ENCODE measurements at places on chromosomes 7 and 10.

DNA sequence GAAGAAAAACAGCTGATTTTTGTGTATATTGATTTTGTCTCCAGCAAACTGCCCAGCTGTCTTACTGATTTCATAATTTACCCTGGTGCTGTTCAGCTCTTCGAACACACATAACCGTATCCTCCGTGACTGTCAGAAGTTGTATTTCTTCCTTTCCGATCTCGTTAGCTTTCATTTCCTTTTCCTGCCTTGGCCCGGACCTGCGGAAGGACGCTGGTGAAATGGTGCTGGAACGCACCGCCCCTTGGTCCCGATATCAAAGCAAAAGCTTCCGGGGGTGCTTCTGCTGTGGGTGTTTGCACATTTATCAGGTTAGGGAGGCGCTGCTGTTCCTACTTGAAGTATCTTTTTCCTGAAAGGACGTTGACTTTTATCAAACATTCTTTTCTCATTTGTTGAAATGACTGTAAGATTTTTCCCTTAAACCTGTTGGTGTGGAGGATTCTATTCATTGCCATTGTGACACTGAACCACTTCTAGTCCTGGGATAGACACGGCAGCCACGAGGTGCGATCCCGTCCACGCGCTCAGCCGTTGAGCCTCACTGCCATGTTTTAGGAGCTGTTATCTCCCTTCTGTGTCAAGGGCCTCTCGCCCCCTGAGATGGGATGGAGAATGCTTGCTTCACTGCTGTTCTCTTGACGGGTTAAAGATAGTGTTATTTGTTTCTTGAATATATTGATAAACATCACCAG, 72.6 kb downstream of the FOXL3 start:
- no peak for DNase-seq

GRCh38 chr10:112083472-112083871, 100.1 kb downstream of the GPAM start:
- no peak for DNase-seq

- DNase-seq: no peak
Measured at GRCh38 chr10:78410046-78410965, 376.6 kb downstream of the RPS24 start.

DNA sequence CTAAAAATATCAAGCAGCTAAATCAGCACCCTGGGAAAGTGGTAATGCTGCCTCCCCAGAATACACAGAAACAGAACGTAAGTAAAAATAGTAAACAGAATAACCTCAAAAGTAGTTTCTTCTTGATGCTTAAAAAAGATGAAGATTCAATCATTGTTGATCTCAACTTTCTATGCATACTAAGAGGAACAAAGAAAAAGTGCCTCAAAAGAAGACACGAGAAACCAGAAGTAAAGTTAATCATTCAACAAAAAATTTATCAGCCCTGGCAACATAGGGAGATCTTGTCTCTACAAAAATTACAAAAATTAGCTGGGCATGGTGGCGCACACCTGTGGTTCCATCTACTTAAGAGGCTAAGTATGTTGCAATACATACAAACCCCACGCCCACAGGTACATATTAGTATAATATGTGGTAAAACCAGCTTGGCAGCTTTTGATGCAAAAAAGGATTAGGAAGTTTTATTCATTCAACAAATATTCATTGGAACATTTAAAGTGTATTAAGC, 153.7 kb downstream of the NRBF2 start:
- no peak for DNase-seq

- no peak for DNase-seq
Measured at GRCh38 chr7:104412911-104413310, 84.5 kb downstream of the LHFPL3 start.

- DNase-seq: no peak
Measured at GRCh38 chr7:101953248-101953819, 135.9 kb downstream of the CUX1 start.

- no peak for DNase-seq
Measured at GRCh38 chr7:12635830-12636229, 51.6 kb upstream of the ARL4A start.

GRCh38 chr10:76197293-76197692, 765.9 kb downstream of the LRMDA start:
- DNase-seq: no peak

DNA sequence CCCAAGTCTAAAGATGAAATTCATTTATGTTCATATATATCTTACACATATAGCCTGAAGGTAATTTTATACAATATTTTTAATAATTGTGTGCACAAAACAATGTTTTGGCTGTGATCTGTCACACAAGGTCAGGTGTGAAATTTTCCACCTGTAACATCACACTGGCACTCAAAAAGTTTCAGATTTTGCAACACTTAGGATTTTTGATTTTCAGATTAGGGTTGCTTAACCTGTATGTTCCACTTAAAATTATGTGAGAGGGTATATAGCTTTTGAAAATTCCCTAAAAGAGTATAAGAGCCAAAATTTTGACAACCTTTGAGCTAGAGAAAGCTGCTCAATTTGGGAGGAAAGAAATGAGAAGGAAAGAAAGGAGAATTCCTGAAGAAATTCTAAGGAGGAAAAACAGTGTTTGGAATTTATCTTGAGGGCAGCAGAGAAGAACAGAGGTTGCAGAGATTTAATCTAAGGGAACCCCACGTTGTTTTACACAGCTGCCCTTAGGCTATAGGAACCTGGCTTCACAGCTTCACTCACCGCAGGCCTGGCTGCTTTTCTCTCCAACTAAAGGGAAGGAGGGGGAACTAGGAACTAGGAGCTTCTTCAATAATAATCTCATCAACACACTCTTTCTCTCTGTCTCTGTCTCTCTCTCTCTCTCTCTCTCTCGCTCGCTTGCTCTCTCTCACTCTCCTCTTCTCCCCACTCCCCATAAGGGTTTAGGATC, 8.5 kb downstream of the VOPP1 start:
- DNase-seq: no peak

DNA sequence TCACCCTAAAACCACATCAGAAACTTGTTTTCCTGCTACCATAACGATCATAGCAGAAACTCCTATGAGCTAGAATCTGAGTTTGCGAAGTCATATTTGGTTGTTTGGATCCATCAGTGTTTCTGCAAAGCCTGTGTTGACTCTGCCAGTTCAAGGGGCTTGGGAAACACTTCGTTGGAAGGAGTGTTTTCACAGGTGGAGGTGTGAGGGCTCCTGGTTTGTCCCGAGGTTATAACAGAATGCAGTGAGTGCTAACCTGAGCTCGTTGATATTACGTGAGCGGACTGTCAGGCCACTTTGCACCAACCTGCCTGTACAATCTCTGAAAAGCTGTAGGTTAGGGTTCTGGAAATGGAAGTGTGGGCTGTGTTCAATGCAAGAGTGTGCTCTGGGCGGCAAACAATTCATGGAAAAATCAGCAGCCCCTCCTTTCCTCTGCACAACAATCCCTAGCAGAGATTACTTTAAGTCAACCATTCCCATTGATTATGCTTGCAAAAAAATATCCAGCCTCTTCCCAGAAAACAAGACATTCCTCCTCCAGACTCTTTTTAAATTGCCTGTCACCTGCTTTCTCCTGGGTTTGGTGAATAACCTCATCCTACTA, 622.0 kb downstream of the TYW1 start:
- DNase-seq: no peak

DNA sequence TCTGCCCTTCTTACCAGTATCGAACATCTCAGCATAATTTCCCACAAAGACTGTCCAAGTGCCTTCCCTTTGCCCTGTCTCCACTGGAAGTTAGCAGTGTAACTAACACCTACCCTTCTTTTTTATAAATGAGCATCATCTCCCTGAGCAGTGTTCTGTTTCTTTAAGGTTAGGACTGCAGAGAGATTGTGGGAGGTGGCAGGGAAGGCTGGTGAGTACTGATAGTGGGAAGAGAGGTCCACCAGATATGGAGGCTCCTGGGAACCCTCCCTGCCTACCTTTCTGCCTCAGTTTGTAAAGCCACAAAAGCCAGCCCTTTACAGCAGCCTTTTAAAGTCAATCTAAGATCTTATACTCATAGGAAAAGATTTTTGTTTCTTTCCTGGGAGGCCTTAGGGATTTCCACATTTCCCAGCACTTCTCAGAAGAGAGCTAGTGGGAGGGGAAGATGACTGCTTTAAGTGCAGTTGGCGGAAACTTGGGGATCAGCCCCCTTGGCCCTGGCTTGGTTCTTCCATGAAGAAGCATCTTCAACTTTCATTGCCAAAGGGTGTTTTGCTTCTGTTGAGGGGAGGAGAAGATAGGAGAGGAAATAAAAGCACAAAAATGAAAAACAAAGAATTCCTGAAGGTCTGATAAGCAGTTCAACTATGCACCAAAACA, 36.6 kb upstream of the CALD1 start:
- no peak for DNase-seq

GRCh38 chr7:88140947-88141346, 78.9 kb downstream of the SRI start:
- no peak for DNase-seq

DNA sequence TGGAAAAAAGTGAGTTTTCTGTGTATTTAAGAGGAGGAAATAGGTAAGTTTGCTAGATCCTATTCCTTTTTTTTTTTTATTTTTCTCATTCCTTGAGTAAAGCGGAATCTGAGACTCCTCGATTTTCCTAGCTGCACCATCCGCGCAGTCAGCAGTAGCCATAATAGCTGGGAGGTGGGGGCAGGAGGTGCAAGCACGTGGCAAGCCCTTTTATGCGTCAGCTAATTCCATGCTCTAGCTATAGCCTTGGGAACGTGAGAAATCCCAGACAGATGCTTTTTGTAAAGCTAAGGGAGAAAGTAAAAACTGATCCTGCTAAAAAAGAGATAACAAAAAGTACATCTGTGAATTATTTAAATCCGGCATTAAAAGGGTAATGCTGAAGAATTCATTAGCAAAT, 33.2 kb upstream of the TPK1 start:
- DNase-seq: no peak

- no peak for DNase-seq
Measured at GRCh38 chr7:26319636-26320035, 28.0 kb downstream of the SNX10 start.

- DNase-seq: no peak
Measured at GRCh38 chr7:48899932-48900331, 24.4 kb upstream of the CDC14C start.

DNA sequence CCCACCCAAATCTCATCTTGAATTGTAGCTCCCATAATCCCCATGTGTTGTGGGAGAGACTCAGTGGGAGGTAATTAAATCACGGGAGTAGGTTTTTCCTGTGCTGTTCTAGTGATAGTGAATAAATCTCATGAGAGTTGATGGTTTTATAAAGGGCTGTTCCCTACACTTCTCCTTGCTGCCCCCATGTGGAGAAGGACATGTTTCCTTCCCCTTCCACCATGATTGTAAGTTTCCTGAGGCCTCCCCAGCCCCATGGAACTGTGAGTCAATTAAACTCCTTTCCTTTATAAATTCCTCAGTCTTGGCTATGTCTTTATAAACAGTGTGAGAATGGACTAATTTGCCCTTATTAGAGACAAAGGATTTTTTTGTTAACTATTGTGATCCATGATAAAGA, 48.5 kb upstream of the MKX start:
- DNase-seq: no peak

DNA sequence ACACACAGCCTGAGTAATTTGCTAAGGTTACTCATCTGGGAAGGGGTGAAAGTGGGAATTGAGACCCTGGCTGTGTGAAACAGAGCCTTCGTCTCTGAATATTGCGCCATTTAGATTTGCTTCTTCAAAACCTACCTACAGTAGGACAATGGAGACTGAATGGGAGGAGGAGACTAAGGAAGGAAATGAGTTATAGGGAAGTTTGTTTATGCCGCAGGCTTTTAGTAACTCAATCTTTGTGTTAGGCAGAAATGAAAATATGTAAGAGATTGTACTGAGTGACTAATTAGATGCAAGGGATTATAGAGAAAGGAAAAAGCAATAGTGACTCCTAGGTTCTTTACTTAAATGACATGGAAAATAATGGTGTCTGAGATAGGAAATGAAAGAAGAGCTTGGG, 80.2 kb downstream of the KCND2 start:
- no peak for DNase-seq

- no peak for DNase-seq
Measured at GRCh38 chr10:34217524-34217923, 597.6 kb downstream of the PARD3 start.

GRCh38 chr7:13835442-13835841, 154.0 kb downstream of the ETV1 start:
- no peak for DNase-seq

GRCh38 chr7:90642978-90643377, 46.9 kb downstream of the CDK14 start:
- DNase-seq: no peak

GRCh38 chr10:114642729-114643128, 15.3 kb downstream of the ABLIM1 start:
- no peak for DNase-seq

DNA sequence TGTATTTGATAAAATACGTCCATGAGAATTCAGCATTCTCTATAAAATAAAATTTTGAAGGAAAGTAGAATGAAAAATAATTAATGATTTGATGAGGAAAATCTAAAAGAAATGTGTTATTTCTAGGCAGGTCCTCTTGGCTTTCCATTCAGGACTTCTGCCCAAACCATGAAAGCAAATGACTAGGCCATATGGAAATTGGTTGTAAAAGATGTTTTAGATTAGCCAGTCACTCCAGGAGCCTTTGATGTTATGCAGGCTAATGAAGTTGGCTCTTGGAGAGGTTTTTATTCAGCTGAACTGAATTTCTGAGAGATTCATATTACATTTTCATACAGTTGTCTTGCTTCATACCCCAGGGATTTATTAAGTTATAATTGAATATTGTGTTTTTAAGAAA, 452.8 kb downstream of the SDK1 start:
- DNase-seq: no peak
